ENCODE measurements at places on chromosomes 7 and 10.

GRCh38 chr10:98463976-98464754 is 17.4 kb upstream of the HPS1 start:
- DNase-seq = no peak
- H3K36me3 ChIP-seq = no peaks in the 10 kb centered on the region
- no peaks in the 10 kb centered on the region for H3K27me3 ChIP-seq
- H3K27ac ChIP-seq = no peak overlapping the region
- H3K4me3 ChIP-seq = no peak overlapping the region

DNA sequence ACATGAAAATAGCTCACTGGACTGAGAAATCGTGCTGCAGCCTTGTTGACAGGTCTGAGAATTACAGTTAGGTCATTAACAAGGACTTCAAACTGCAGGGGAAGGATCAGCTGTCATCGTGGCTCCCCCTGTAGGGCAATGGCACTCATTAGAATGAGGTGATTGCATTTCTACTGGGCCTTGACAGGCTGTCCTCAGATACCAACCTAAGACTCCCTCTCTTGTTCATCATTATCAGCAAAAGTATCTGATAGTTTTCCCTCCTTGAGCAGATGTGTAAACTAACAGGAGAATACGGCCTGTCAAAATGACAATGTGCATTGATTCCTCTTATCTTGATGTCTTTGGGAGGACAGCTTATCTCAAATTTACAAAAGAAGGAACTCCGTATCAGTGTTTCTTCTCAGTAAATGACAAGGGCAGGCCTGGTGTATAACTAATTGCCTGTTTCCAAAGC is 648.5 kb upstream of the LRRN3 start:
- DNase-seq = peak; percentile 77
- no peaks in the 10 kb centered on the region for H3K36me3 ChIP-seq
- H3K4me3 ChIP-seq = no peak overlapping the region
- H3K27ac ChIP-seq = no peak overlapping the region
- no peaks in the 10 kb centered on the region for H3K27me3 ChIP-seq

- H3K36me3 ChIP-seq = no peaks in the 10 kb centered on the region
- H3K27me3 ChIP-seq = no peaks in the 10 kb centered on the region
- DNase-seq = peak; percentile 62
- H3K4me3 ChIP-seq = peak overlapping the region; percentile 63
- peaks cover 3% of the 10 kb centered on the region for H3K4me1 ChIP-seq
These were observed 515 bp downstream of the GSDME start for GRCh38 chr7:24756545-24757352.

- no peaks in the 10 kb centered on the region for H3K4me1 ChIP-seq
- no peak overlapping the region for H3K27ac ChIP-seq
- H3K27me3 ChIP-seq = no peaks in the 10 kb centered on the region
- DNase-seq = no peak
- no peaks in the 10 kb centered on the region for H3K36me3 ChIP-seq
These were observed 10.0 kb downstream of the RGR start for GRCh38 chr10:84254552-84255478.

- no peaks in the 10 kb centered on the region for H3K36me3 ChIP-seq
- H3K4me3 ChIP-seq = no peak overlapping the region
- H3K4me1 ChIP-seq = no peaks in the 10 kb centered on the region
- DNase-seq = no peak
These were observed 311.9 kb upstream of the POT1 start for GRCh38 chr7:125241548-125241947.

DNA sequence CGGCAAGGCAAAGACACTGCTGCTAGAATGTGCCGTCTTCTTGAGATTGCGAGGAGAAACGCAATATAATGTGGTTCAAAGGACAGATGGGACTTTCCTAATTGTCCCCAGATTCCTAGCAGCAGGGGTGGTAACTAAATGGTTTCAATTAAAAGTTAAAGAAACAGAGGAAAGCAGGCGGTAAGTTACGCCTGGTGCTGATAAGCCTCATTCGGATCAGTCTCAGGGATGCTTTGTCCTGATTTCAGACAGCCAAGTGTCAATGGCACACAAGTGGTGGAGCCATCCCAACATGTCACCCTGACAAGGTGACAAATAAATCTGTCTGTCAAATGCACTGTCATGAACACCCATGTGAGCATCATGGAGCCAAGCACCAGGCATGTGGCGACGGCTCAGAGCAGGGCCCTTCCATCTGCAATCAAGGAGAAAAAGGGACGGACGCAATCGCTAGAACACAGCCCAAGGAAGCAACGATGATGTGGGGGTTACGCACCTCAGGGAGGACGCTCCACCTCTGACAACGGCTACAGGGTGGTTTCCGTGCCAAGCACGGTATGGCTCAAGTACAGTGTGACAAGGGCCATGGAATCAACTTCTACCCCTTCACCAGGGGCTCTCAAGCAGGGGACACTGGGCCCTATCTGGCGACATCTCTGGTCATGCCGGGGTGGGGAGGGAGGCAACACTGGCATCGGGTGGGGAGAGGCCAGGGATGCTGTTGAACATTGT is 66.2 kb downstream of the CTBP2 start:
- no peak for DNase-seq
- H3K27me3 ChIP-seq = no peaks in the 10 kb centered on the region
- H3K27ac ChIP-seq = peak overlapping the region; percentile 22

DNA sequence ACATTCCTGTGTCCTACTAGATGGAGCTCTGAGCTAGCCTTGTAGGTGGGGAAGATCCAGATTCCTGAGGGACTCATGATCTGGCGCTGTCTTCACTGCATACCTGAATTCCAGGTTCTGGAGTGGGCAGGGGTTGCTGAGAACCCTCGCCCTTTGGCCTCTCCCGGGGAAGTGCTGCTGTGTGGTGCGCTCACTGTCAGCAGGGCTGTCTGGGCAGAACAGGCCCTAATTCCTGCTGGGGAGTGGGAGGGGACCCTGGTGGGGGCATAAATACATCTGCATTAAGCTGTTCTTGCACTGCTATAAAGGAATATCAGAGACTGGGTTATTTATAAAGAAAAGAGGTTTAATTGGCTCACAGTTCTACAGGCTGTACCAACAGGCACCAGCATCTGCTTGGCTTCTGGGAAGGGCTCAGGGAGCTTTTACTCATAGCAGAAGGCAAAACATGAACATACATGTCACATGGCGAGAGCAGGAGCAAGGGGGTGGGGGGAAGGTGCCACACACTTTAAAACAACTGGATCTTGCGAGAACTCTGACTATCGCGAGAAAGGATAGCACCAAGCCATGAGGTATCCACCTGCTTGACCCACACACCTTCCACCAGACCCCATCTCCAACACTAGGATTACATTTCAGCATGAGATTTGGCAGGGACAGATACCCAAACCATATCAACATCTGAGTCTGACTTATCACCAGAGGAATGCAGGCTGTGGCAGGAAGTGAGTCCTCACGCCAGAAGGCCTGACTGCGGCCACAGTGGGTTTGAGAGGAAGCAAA is 115.0 kb downstream of the ADCY1 start:
- H3K4me1 ChIP-seq = no peaks in the 10 kb centered on the region
- no peak overlapping the region for H3K27ac ChIP-seq
- no peak for DNase-seq
- no peaks in the 10 kb centered on the region for H3K27me3 ChIP-seq
- no peak overlapping the region for H3K4me3 ChIP-seq

- no peak overlapping the region for H3K27ac ChIP-seq
- no peak for DNase-seq
- H3K4me3 ChIP-seq = no peak overlapping the region
- no peaks in the 10 kb centered on the region for H3K27me3 ChIP-seq
- H3K4me1 ChIP-seq = no peaks in the 10 kb centered on the region
These were observed 33.7 kb downstream of the CFAP58 start for GRCh38 chr10:104387130-104387888.

DNA sequence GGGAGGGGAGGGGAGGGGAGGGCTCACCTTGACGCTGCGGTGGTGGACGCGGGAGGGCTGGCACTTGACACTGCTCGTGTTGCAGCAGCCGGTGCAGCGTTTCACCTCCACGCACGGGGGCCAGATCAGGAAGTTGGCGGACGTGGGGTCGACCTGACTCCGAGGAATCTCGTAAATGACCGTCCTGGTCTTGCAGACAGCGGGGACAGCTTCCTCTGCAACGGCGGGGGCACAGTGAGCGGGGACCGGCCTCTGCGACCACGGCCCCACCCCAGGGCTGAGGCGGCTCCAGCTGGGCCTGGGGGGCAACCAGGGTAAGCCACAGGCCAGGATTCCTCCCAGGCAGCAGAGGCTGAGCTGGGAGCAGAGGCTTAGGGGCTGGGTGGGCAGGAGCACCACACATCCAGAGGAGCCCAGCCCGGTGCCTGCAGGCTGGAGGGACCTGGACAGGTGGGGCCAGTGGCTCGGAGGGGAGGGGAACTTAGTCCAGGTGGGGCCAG is 8.8 kb downstream of the PDGFA start:
- H3K4me1 ChIP-seq = no peaks in the 10 kb centered on the region
- H3K4me3 ChIP-seq = no peak overlapping the region
- H3K27me3 ChIP-seq = no peaks in the 10 kb centered on the region
- H3K36me3 ChIP-seq = no peaks in the 10 kb centered on the region
